ENCODE measurements at places on chromosomes 2 and 18.
A peak's percentile ranks its signal among the peaks of the same experiment; 100 is the strongest.

- no peak for DNase-seq
These were observed 188.0 kb upstream of the NT5C1B start for GRCh38 chr2:18777250-18777812.

GRCh38 chr18:49520661-49521145 lies 33.7 kb upstream of the C18orf32 start:
- DNase-seq, result no peak

- DNase-seq, result no peak
These were observed 2.9 kb upstream of the DPYSL5 start for GRCh38 chr2:26845021-26845420.

DNA sequence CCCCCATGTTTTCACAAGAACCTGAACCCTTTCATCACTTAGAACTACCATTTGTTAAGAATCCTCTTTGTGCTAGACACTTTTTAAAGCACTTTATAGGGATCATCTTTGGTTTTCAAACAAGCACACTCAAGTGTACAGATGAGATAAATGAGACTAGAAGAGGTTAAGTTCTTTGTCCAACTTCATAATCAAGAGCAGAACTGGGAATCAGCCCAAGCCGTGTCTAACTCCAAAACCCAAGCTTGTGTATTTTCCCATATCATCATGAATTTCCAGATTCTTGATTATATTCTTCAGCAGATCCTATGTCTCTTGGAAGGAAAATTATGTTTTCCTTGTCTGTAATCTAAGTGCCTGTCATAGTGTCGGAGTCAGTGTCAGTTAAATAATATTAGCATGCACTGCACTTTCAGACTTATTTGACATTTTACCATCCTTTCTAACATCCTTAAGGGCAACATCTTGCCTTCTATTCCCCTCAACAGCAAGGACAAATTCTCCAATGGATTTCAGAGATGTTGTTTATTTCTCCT lies 123.0 kb upstream of the SETBP1 start:
- DNase-seq, result no peak

GRCh38 chr2:33441235-33441810 lies 35.1 kb upstream of the RASGRP3 start:
- peak; percentile 28 for DNase-seq

DNA sequence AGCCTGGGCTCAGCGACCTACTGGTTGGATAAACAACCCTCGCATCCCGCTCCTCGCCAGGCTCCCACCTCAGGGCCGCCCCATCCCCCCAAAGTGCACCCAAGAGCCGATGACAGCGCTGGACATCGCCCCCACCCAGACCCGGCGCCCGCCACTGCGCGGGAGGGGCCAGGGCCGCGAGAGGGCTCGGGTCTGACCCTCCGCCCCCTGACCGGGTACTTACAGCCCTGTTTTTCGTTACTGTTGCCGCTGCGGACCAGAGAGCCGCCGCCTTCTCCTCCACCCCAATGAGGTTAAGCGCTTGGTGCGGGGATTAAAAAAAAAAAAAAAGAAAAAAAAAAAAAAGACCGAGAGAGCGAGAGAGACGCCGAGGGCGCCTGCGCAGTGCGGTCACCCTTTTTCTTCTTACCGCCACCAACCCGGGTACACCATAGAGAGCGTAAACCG lies at the start of gene CLASP1:
CLASP1 (minus strand) TSS at position 314 of the 447 bp plus-strand sequence. CDS start 43,567 bp downstream, outside the sequence.
- no peak for DNase-seq

DNA sequence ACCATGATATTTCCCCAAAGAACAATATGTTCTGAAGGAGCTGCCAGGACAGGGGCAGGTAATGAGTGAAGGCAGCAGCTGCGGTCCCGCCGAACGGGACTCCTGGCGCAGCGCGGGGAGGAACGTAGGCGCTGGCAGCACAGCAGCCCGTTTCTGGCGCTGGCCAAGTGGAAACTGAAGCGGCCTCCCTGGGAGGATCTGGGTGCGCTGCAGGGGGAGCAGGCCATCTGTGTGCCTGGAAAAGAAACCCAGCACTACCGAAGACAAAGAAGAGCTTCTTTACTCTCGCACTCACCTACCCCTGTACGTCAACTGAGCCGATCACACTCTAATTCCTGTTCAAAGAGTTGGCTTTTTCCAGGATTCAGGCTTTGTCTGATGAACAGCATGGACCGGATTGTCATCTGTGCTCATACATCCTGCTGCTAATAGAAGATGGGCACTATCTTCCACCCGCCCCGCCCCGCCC lies 11.8 kb downstream of the G6PC2 start:
- no peak for DNase-seq

DNA sequence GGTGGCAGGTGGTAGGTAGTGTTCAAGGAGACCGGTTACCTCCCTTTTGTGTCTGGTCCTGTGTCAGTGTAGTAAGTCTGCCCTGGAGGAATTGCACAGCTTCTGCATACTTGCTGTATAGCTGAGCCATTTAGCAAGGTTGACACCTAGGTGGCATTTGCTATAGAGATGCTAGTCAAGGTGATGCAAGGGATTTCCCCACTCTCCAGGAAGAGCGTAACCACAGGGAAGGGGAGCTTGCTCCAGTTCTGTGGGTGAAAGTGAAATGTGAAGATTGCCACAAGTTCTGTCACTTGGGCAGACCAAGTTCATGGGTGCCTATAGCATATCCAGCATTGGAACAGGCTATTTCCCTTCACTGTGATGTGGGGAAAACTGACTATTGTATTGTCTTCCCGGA lies 28.1 kb downstream of the NAT8 start:
- no peak for DNase-seq

- no peak for DNase-seq
These were observed 6.3 kb upstream of the PARD3B start for GRCh38 chr2:204539019-204539385.

- DNase-seq, result no peak
These were observed 23.7 kb upstream of the TEX51 start for GRCh38 chr2:126874961-126875360.

DNA sequence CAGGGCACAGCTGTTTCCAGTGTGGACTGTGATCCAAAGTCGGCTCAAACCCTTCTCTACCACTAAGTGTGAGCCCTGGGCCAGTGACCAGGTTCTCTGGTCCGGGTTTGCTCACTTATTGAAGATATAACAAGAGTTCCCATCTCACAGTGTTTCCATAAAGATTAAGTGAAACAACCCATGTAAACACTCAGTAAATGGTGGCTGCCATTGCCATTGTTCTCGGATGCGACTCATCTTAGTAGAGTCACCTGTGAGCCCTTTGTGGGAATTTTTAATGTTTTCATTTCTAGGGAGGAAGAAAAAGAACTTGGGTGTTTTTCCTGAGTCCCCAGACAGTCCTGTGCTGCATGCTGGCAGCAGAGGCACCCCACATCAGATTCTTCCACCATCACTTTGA lies 53.4 kb downstream of the TPGS2 start:
- no peak for DNase-seq

- no peak for DNase-seq
These were observed 240.7 kb upstream of the DPP10 start for GRCh38 chr2:114201781-114202180.

DNA sequence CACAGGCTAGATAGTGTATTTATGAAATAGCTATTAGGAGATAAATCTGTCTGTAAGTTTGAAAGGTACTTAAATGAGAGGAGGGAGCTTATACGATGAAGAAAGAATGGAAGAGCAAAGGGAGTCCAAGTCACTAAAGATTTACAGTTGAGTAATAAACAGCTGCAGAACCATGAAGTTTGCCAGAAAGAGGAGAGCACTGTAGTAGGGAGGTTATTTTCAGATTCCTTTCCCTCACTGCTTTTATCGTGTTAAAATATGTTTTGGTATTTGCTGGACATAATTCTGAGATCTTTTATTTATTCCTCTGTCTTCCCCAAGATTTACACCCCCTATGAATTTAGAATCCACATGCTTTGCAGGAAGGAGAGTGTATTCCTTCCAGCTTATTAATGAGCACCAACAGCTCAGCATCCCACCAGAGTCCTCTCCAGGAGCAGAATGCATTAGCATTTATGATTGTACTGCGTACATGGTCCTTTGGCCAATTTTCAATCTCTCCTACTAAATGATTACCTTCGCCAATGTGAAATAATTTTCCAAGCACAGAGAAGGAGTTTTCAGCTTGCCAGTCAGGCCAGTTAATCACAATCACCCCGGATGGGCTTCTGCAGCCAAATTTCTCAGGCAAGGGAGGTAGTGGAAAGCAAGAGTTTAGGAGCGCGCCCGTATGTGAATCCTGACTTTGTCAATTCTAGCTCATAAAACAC lies 297.0 kb downstream of the NBAS start:
- no peak for DNase-seq

DNA sequence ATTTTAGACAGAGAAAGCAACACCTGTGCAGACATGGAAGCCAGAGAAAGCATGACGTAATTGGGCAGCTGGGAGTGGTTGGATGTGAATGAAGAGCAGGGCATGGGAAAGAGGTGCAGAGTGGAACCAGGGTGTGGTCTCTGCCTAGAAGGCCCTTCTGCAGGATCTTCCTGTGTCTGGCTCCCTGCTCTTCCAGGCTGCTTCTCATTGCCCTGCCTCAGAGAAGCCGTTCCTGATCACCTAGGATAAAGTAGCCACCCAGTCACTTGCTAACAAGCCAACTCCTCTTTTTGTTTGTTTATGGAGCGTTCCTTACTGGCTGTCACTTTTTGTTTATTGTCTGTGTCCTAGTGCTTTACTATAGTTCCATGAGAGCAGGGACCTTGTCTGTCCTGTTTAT lies 28.5 kb downstream of the GALNT1 start:
- DNase-seq, result no peak

DNA sequence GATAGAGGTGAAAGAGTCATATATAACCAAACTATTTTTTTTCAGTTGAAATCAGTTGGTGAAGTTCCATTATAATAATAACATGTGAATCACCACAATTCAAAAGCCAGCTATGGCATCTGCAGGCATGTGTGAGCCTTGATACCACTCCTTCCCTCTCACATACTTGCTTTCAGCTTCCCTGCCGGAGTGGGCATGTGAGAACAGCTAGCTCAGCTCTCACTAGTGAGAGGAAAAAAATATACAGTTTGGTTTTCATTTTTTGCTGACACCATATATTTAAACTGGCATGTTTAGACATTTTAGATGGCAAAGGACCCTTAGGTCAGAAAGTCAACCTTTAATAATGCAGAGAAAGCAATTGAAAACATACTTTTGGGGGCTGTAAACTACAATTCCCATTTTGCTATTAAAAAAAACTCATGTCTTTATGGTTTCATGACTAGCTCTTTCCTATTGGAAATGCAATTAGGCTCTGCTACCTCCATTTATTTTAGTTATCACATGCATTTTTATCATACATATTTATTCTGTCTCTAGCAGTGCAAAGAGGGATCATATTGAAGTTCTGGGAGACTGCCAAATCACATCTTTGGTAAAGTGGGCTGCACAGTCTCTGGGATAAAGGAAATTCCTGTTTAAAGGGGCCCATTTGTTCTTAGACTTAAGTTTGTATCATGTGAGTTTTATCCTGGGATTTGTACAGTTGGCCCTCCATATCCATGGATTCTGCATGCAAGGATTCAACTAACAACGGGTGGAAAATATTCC lies 33.2 kb upstream of the SLC40A1 start:
- no peak for DNase-seq

GRCh38 chr18:3683483-3683882 lies 233.5 kb downstream of the TGIF1 start:
- no peak for DNase-seq

DNA sequence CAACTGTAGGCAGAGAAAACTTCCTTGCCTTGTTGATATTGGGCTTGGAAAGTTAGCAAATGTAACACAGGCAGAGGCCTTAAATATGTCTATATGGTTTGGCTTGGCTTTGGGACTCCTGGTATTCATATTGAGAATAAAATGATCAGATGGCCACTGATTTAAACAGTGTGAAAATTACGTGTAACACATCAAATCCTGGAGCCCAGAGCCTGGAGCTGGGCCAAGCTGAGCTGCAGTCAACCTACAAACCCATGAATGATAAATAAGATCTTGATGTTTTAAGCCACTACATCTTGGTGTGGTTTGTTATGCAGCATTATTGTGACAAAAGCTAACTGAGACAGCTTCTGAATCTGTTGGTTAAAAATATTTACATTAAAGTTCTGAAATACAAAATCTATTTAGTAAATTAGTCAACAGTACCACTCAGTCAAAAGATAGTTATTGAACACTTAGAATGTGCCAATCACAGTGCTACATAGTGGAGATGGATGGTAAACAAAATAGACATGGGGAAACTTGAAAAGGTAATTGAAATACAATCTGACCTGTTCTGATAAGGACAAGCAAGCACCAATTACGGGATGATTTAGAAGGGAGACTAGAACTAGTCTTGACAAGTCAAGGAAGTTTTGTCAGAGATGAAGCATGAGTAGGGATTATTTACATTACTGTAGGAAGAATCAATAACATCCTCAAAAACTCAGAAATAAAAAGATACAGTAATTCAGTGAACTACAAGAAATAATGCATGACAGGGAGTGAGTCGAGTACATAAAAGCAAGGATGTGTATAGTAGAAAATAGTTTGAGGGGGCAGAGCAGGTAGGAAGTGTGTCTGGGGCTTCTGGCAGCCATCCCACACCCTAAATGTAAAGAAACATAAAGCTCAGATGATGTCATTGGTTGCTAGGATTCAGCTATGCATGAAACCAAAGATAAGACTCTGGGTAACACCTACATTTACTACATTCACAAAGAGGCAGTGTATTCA lies 157.7 kb downstream of the HNMT start:
- DNase-seq, result no peak

DNA sequence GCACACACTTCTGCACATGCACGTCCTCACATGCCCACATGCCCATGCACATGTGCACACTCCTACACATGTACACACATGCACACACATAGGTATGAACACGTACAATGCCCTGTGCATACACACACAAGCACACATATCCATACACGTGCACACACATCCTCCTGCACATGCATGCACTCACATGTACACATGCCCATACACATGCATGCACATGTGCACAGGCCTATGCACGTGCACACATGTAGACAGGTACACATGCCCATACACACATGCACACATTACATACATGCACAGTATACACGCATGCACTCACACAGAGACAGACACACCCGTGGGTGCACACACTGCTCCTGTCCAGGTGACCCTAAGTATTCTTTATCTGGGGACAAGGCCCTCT lies 34.3 kb downstream of the GPC1 start:
- no peak for DNase-seq

GRCh38 chr2:207491086-207491485 lies 38.7 kb upstream of the CREB1 start:
- no peak for DNase-seq

DNA sequence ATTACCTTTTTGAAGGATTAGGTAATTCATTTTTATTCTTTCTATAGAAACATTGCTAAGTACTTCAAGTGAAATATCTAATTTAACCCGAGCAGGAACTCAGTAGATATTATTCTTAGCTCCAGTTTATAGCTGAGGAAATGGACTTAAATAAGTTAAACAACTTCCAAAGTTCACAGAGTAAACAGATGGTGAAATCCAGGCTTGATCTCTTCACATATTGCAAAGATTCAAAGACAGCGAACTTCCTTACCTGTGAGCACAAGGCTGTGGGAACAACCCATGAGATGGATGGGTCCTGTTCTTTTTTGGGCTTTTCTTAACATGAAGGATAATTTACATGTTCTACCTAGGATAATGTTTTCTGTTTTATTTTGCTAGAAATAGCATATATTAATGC lies 439.0 kb downstream of the IRS1 start:
- DNase-seq, result no peak

- DNase-seq, result no peak
These were observed 26.7 kb downstream of the CIB4 start for GRCh38 chr2:26614216-26615138.
